ENCODE measurements at places on chromosomes 6 and 20. TPM values are rescaled to one million over a fixed set of nuclear protein-coding genes. Genes with fewer than 3 reads are reported as not detected.

- no peaks in the 10 kb centered on the region for H3K27me3 ChIP-seq
- DNase-seq = no peak
- no peaks in the 10 kb centered on the region for H3K36me3 ChIP-seq
- peaks cover 2% of the 10 kb centered on the region for H3K4me1 ChIP-seq
These were observed 11.5 kb downstream of the ITPR3 start for GRCh38 chr6:33632558-33633039.

- no peaks in the 10 kb centered on the region for H3K36me3 ChIP-seq
- DNase-seq = no peak
- H3K4me1 ChIP-seq = no peaks in the 10 kb centered on the region
- no peak overlapping the region for H3K27ac ChIP-seq
These were observed 154.6 kb downstream of the KCNQ5 start for GRCh38 chr6:72776456-72776855.

Gene BPIFA3
- not detected for total RNA-seq

Gene TRAPPC3L
- total RNA-seq = under 0.01 TPM

DNA sequence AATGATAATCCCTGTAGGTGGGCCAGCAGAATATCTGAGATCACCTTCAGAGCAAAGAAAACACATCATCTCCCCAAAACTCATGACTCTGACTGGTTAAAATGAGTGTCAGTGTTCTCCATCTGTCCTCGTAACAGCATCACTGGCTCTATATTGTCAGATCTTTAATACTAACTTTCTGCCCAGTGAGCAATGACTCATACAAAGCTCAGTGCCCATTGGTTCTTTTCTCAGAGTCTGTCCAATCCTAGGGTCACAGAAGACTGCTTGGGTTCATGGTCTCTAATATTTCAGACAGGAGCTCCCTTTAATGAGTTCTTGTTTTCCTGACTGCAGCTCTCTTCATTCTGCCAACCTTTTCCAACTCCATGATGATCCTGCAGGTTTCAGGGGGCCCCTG, 36.4 kb downstream of the HLA-DPB1 start:
- H3K4me1 ChIP-seq = no peaks in the 10 kb centered on the region
- H3K4me3 ChIP-seq = no peak overlapping the region
- H3K27me3 ChIP-seq = peaks cover 29% of the 10 kb centered on the region
- no peak overlapping the region for H3K27ac ChIP-seq

Gene DUSP15
- total RNA-seq = not detected

- H3K4me1 ChIP-seq = peaks cover 4% of the 10 kb centered on the region
- no peak for DNase-seq
- H3K4me3 ChIP-seq = no peak overlapping the region
- H3K27ac ChIP-seq = no peak overlapping the region
These were observed 25.1 kb upstream of the TRIM27 start for GRCh38 chr6:28948782-28949486.

Gene EZR
- 55.2 TPM for total RNA-seq

Gene TFAP2A
- not detected for total RNA-seq

Gene CLVS2
- total RNA-seq = not detected

GRCh38 chr6:32108094-32108627, 977 bp downstream of the TNXB start:
- DNase-seq = peak; percentile 57
- peaks cover 7% of the 10 kb centered on the region for H3K27me3 ChIP-seq
- H3K4me3 ChIP-seq = peak overlapping the region; percentile 13

DNA sequence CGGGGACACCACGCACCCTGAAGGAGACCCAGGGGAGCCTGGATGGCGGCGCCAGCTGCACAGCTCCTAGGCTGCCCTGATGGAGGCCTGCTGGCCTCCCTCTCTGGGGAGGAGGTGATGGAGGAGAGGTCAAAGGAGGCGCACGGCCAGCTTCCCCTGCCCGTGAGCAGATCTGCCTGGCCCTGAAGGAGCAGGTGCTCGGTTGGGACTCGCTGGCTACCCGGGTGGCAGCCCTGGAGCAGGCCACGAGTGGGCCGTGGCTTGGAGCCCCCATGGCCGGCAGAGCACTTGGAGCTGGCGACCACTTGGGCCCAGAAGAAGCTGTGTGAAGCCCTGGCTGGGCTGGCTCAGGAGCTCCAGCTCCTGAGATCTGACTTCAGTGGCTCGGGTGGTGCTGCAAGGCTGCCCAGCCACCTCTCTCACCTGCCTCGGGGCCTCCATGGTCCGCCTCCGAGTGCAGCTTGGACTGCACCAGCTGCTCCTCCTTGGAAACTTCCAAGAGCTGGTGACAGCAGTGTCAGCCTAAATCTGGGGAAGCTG, 7.5 kb upstream of the RAET1E start:
- no peak overlapping the region for H3K27ac ChIP-seq
- H3K4me1 ChIP-seq = no peaks in the 10 kb centered on the region
- no peak for DNase-seq
- H3K4me3 ChIP-seq = no peak overlapping the region

DNA sequence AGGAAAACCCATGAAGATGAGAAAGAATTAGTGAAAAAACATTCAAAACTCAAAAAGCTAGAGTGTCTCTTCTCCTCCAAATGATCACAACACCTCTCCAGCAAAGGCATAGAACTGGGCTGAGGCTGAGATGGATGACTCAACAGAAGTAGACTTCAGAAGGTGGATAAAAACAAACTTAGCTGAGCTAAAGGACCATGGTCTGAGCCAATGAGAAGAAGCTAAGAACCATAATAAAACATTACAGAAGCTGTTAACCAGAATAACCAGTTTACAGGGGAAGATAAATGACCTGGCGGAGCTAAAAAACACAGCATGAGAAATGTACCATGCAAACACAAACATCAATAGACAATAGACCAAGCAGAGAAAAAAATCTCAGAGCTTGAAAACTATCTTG, 904.1 kb upstream of the MANEA start:
- H3K4me1 ChIP-seq = no peaks in the 10 kb centered on the region
- H3K36me3 ChIP-seq = no peaks in the 10 kb centered on the region
- no peak overlapping the region for H3K27ac ChIP-seq
- H3K27me3 ChIP-seq = no peaks in the 10 kb centered on the region

DNA sequence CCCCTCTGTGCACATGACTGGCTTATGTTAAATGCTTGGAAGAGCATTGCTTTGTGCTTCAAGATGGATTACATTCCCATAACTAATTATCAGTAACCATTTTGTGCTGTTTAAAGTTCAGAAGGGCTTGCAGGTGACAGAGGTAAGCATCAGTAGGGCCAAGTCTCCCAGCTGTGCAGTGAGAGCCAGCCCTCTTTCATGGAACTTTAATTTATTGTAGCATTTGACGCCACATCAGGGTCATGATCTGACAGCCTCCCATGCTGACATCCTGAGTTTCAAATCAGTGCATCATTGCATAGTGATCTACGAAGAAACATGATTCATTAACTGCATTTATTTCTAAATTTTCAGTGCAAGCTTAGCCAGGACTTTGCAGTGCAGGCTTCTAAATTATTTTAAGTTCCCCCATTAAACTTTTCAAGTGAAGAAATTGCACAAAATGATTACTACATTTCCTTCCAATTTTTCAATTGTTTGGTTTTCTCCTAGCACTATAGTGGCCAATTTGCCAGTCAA, 380.9 kb downstream of the UTRN start:
- H3K36me3 ChIP-seq = no peaks in the 10 kb centered on the region
- H3K4me1 ChIP-seq = no peaks in the 10 kb centered on the region
- H3K27ac ChIP-seq = no peak overlapping the region
- H3K4me3 ChIP-seq = no peak overlapping the region
- DNase-seq = no peak
- no peaks in the 10 kb centered on the region for H3K27me3 ChIP-seq

Gene CD109
- total RNA-seq = 12.8 TPM

- no peak overlapping the region for H3K27ac ChIP-seq
- H3K36me3 ChIP-seq = no peaks in the 10 kb centered on the region
- no peak for DNase-seq
- H3K4me3 ChIP-seq = no peak overlapping the region
- H3K27me3 ChIP-seq = no peaks in the 10 kb centered on the region
These were observed 37.3 kb upstream of the AHI1 start for GRCh38 chr6:135534773-135535380.

Gene DLK2
- under 0.01 TPM for total RNA-seq

DNA sequence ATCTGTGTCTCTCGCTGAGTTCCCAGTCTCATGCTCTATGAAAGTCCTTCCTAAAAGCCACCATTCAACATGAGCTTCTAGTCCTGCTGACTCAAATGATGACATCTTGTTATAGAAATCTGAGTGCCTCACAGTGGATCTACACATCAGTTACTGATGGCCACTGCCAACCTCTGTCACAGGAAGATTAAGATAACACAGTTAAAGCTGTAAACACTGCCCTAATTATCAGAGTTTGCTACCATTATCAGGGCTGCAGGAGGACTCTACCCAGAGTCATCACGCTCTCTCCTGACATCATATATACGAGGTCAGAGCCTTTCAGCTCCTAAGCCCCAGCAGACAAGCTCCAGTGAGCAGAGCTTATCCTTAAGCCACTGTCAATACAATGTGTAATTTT, 63.2 kb downstream of the HIVEP2 start:
- H3K4me1 ChIP-seq = peaks cover 15% of the 10 kb centered on the region
- no peak overlapping the region for H3K27ac ChIP-seq
- no peaks in the 10 kb centered on the region for H3K27me3 ChIP-seq
- no peak for DNase-seq
- H3K4me3 ChIP-seq = no peak overlapping the region

All from fibroblast of lung (primary cell).